ENCODE measurements at places on chromosomes 13 and 19.

DNA sequence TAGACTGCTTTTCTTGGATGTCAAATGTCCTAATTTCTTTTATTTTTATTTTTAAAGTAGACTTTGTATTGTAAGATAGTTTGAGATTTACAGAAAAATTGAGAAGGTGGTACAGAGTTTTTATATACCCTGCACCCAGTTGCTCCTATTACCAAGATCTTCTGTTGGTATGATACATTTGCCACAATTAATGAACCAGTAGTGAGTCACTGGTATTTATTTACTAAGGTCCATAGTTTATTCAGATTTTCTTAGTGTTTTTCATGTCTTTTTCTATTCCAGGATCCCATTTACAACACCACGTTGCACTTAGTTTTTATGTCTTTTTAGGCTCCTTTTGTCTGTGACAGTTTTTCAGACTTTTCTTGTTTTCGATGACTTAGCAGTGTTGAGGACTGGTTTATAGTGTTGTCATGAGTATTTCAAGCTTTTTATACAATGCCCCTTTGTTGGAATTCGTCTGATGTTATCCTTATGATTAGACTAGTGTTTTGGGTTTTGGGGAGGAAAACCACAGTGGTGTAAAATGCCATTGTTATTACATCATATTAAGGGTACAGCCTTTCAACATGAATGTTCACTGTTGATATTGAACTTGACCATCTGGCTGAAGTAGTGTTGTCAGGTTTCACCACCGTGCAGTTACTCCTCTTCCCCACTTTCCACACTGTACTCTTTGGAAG, 35.9 kb downstream of the COG3 start:
- no peak for DNase-seq

GRCh38 chr13:100532836-100533435, 55.7 kb downstream of the GGACT start:
- DNase-seq = no peak

GRCh38 chr13:106477303-106477702, 58.2 kb downstream of the EFNB2 start:
- DNase-seq = no peak

GRCh38 chr19:42246922-42247639, 4.7 kb upstream of the GSK3A start:
- no peak for DNase-seq

GRCh38 chr13:42750794-42751193, 30.6 kb upstream of the FAM216B start:
- no peak for DNase-seq

GRCh38 chr19:13260883-13261653, 110.9 kb downstream of the IER2 start:
- peak; percentile 25 for DNase-seq

DNA sequence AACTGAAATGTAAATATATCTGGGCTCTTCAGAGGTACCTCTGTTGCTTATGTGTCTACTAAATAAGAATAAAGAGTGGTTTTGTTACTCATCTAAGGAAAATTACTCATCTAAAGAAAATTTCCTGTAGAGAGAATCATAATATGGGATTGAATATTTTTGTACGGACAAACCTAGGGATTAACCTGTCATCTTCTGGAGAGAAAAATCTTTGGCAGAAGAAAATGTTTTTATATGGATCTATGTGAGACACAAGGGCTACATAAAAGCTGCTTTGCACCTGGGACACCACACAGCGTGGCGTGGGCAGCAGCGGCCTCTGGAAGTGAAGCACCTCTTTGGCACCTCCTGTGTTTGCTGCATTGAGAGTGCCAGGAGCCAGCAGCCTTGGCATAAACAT, 242.9 kb upstream of the DACH1 start:
- DNase-seq = no peak

DNA sequence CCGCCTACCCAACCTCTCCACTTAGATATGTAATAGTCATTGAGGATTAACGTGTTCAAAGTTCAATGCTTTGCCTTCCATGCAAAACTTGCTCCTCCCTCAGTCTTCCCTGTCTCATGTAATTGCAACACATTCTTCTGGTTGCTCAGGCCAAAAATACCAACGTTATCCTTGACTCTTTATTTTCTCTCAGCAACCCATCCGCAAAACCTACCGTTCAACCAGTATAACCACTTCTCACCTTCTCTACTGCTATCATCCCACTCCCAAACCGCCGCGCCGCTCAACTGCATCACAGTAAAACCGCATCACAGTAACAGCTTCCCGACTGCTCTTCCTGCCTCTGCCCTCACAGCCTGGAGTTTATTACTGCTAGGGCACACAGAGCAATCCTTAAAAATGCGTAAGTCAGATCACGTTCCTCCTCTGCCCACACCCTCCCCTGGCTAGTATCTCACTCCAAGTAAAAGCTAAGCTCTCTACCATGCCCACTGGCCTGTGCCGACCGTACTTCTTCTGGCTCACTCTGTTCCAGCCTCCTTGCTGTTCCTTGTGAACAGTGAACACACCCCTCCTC, 8.2 kb downstream of the MTIF3 start:
- DNase-seq = no peak

DNA sequence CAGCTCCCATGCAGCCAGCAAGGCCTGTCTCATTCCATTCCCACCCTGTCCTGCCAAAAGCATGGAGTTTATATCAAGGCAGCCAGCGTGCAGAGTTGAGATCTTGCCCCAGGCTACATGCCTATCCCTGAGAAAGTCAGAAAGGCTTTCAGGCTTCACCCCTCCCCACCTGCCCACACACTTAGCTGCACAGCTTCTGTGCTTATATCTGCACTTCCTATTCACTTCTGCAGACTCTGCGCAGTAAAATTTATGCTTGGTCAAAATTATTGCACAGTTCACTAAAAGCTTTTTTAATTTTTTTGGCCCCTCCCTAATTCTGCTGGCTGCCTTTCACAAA, 12.5 kb upstream of the ZNF675 start:
- no peak for DNase-seq

DNA sequence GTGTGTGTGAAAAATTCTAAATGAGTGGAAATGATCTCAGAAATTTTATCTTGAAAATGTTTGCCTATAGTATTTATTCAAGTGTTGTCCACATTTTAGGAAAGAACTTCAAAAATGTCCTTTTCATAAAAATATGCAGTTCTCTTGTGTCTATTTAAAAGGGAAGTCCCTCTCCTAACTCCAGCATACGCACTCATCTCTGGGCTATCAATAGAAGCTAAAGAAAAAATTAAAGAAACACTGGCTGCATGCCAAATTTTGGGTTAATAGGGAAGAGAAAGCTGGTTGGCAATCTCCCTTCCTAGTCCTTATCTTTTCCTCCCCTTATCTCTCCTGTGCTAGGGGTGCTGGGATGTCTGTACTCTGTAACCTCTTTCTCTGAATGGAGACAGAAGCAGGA, 313.3 kb downstream of the ENOX1 start:
- DNase-seq = no peak

DNA sequence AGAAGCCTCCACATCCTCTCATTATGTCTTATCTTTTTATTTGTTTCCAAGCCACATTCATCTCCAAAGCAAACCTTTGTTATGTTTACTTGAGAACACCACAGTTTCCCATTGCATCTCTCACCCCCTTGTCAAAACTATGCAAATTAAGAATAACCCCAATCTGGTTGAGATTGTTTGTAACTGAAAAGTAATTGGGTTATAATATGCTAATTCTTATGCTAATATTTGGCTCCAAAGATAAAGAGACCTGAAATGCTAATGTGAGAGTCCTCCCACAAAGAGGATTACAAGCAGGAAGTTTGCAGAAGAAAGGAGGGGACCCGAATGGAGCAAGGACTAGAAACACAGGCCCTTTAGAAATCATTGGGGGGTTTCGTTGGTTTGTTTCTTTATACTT, 92.9 kb upstream of the UBL3 start:
- DNase-seq = no peak

DNA sequence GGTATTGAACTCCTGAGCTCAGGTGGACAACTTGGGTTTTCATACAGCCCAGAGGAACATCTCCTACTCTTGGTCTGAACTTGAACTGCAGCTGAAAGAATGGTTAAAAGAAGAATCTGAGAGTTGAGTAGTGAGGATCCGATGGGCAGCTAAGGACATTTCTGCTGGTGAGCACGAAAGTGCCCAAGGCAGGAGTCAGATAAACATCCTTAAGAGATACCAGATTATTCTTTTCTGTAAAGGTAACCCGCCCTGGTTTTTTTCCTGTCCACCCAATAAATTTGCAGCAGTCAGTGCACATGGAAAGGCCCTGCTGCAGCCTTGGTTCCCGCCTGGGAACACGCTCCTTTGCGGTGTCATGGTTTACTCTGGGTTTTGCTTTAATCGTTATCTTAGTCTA, 78.4 kb upstream of the ARHGEF7 start:
- DNase-seq = no peak

DNA sequence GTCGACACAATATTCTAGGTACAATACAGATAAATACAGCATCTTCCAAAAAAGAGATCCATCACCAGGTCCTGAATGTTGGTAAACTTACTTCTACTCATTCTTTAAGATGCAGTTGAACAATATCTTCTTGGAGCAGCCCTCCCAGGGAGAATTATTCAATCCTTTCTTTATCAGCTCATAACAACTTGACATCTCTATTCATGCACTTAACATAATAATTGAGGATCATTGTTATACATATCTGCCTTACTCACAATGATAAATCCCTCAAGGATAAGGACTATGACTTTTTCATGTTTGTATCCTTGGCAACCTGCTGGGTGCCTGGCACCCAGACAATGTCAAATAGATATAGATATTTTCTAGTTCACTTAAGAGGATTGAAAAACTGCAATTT, 219.5 kb downstream of the POU4F1 start:
- DNase-seq = no peak

DNA sequence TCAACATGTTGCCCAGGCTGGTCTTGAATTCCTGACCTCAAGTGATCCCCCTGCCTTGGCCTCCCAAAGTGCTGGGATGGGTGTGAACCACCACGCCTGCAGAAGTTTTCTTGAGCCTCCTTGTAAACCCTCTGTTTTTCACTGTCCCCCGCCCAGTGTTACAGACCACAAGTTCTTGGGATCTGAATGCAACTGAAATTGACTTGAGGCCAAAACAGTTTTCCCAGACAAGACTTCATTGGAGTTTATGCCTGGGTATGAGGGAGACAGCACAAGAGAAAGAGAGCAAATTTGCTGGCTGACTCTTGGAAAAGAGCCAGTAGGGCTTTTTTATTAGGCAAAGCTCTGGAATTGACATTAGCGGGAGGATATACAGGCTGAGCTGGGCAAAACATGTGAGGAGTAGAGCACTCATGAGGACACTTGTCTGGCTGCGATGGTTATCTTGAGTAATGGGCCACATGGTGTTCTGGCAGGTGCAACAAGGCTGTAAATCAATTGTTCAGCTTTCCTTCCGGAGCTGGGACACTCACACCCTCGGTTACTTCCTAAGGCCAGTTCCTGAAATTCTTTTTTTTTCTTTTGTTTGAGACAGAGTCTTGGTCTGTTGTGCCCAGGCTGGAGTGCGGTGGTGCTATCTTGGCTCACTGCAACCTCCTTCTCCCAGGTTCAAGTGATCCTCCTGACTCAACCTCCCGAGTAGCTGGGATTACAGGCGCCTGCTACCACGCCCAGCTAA, 12.7 kb upstream of the HNRNPL start:
- DNase-seq = no peak

DNA sequence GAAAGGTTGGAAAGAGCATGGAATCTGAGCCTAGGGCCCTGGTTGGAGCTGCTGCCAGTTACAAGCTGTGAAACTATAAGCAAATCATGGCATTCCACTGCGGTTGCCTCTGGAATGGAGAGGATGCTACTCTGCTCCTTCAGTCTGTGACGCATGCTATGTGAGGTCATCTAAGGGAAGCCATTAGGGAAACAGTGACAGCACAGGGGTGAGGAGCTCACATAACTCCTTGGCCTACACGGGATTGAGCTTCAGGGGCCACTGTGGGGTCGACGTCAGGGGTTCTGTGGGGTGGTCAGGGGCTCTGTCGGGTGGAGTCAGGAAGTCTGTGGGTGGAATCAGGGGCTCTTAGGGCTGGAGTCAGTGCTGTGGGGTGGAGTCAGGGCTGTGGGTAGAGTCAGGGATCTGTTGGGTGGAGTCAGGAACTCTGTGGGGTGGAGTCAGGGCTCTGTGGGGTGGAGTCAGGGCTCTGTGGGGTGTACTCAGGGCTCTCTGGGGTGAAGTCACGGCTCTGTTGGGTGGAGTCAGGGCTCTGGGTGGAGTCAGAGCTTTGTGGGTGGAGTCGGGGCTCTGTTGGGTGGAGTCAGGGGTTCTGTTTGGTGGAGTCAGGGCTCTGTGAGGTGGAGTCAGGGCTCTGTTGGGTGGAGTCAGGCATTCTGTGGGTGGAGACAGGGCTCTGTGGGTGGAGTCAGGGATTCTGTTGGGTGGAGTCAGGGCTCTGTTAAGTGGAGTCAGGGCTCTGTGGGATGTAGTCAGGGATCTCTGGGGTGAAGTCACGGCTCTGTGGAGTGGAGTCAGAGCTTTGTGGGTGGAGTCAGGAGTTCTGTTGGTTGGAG, 35.8 kb upstream of the MEDAG start:
- DNase-seq = peak; percentile 15

DNA sequence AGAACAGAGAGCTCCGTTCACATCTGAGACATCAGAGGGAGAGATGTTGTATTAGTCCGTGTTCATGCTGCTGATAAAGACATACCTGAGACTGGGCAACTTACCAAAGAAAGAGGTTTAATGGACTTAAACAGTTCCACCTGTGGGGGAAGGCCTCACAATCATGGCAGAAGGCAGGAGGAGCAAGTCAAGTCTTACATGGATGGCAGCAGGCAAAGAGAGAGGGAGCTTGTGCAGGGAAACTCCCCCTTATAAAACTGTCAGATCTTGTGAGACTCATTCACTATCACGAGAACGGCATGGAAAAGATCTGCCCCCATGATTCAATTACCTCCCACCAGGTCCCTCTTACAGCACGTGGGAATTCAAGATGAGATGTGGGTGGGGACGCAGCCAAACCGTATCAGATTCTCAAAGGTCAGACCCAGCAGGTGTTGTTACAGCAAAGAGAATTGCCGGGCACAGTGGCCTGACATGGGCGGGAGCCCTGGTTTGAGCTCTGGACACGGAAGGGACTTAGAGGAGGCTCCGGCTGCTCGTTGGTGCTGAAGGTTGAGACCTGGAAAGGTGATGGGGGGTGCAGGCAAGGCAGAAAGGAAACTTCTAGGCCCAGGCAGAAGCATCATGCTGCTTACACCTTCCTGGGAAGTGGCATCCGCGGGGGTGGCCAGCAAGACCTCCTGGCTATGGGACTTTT, 33.1 kb downstream of the PEX11G start:
- DNase-seq = no peak

GRCh38 chr13:26678796-26679195, 81.8 kb downstream of the GPR12 start:
- DNase-seq = no peak

- no peak for DNase-seq
Observed at GRCh38 chr13:78045916-78046315, 127.3 kb upstream of the EDNRB start.

- DNase-seq = no peak
Observed at GRCh38 chr13:37966266-37966665, 96.7 kb upstream of the TRPC4 start.

All from activated T-cell treated with anti-CD3 and anti-CD28 coated beads for 24 hours (primary cell).